GM12892 (cell line): ENCODE measurements at places on chromosomes 2 and 18.

GRCh38 chr18:433298-433697, 67.2 kb downstream of the COLEC12 start:
- no peak for DNase-seq

GRCh38 chr2:145530653-145531052, 1010.7 kb upstream of the ZEB2 start:
- DNase-seq = no peak

- DNase-seq = no peak
These were observed 142.0 kb upstream of the GAREM1 start for GRCh38 chr18:32612651-32613050.

GRCh38 chr18:2655954-2656236, 369 bp downstream of the SMCHD1 start:
- DNase-seq = peak; percentile 29

GRCh38 chr2:224333726-224334482, 68.0 kb downstream of the FAM124B start:
- no peak for DNase-seq

DNA sequence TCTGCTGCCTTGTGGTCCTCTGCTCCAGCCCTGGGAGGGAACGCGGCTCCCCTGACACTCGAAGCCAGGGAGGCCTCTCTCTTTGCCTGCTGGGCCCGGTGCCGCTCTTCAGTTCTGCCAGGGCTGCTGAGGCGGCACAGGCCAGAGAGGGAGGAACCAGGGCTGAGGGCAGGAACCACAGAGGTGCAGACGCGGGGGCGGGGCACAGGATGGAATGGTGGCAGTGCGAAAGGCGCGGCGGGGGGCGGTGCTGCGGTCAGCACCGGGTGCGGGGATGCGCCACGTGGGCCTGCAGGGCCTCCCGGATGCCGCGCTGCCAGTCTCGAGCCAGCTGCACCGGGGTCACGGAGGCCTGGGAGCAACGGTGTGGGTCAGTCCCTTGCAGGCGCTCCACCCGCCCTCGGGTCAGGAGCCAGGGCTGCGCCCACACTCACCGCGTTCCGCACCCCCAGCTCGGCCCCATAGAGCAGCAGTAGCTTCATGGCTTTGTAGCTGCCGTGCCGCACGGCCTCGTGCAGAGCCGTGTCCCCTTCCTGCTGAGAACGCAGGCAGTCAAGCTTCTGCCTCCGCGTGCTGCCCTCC, 4.4 kb downstream of the ANKRD23 start:
- DNase-seq = no peak

GRCh38 chr18:59996370-59996966, 96.7 kb downstream of the PMAIP1 start:
- DNase-seq = no peak

DNA sequence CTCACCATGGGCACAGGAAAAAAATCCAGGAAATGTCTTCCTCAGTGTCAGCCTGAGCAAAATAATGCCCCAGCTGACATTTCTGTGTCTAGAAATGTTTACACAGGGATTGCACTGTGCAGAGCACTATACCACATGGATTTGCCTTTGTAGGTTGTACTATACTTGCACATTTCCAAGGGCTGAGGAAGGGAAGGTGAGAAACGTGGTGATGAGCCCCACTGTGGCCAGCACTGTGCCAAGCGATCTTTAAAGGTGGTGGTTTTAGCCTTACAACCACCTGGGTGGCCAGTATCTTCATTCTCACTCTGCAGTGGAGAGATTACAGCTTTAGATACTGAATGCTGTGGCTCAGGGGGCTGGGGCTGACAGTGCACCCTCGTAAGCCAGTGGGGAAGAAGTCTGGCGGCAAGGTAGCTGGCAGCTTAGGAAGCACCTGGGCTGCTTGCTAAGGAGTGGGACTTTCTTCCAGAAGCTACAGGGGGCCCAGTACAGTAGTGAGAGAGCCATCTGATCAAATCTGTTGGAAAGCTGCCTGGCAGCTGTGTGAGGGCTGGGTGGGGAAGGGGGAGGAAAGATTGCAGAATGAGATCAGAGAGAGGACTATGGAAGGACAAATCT, 81.4 kb upstream of the MSH2 start:
- DNase-seq = no peak

DNA sequence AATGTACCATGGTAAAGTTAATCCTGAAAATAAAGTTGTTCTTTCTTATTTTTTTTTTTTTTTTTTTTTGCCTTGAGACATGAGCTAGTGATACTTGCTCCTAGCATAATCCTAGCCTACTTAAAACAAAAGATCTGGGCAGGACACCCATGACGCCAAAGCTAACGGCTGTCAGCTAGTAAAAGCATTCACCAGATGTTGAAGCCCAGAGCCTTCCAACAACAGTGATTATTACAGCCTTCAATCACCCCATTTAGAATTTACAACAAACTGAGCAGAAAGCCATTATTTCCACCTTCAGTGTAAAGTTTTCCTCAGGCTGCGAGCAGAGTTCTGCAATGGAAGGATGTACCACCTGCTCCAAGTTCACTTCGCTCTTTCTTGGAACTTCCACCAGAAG, 259.5 kb downstream of the SP3 start:
- DNase-seq = no peak

DNA sequence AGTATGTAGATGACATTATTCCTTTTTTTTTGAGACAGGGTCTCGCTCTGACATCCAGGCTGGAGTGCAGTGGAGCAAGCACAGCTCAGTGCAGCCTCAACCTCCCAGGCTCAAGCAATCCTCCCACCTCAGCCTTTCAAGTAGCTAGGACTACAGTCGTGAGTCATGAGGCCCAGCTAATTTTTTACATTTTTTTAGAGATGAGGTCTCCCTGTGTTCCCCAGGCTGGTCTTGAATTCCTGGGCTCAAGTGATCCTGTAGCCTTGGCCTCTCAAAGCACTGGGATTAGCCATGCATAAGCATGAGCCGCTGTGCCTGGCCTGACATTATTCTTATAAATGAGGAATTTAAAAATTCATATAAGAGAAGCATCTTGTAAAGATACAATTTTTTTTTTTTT, 86.9 kb downstream of the FAM117B start:
- no peak for DNase-seq

- no peak for DNase-seq
These were observed 121.2 kb downstream of the LYPD6 start for GRCh38 chr2:149451417-149452165.

DNA sequence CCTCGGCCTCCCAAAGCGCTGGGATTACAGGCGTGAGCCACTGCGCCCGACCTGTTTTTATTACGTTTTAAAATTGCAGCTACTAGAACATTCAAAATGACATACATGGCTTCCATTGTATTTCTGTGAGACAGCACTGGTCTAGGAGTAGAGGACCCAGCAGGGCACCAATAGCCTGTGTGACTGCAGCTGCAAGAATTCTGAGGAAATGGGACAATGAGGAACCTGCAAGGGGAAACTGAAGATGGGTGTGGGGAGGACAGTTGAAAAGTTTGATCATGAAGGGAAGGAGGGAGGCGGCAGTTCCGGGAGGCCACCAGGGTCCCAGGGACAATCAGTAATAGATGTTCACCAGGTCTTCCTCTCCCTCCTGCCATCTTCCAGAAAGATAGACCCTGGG, 13.9 kb upstream of the DNPEP start:
- no peak for DNase-seq

GRCh38 chr2:12110074-12110473, 363.6 kb downstream of the LPIN1 start:
- DNase-seq = no peak

DNA sequence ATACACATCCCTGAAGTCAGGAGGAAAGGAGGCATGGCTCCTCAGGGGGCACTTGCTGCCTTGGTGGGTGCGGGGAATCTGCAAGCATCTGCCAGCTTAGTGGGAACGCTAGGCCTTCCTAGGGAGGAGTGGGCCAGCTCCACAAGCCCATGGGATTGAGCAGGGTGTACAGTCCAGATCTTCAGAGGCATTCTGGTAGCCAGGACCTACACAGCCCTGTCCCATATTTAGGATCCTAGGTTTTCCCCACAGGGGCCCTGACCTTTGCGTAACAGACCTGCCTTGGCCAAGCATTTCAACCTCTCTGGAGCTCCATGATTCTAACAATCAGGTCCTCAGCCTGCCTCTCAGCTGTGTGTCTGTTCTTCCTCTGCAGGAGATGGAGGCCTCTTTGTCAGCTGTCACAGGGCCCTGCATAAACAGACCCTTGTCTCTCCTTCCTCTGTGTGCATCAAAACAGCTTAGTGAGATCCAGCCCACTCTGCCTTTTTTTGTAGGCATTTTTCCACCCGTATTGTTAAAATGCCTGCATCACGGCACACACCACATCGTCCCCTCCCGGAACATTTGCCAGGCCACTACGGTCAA, 140.2 kb upstream of the NDUFV2 start:
- DNase-seq = no peak

DNA sequence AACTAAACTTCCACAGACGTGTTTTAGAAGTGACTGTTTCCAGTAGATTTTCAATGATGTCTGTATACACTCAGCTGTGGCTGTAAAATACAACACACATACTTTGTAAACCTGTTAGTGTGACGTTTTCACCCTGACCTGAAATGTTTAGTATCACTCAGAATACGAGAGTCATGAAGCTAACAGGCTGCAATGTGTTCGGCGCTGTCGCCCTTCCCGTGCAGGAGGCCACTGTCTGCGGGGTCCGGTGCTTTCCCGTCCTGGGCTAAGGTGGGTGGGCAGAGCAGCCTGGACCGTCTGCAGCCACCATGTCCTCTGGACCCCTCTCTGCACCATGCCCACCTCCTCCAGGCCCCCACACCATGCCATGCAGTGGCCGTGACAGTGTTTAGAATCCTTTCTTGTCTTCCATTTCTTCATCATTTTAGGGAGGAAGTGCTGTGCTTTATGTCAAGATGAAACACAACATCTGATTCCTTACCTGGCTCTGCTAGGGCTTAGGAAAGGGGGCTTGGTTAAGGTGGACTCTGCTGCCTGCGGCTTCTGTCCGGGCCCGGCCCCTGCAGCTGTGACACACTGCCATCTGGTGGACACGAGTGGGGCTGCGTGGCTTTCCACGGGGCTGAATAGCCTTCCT, 53.8 kb upstream of the RBM44 start:
- peak; percentile 69 for DNase-seq

DNA sequence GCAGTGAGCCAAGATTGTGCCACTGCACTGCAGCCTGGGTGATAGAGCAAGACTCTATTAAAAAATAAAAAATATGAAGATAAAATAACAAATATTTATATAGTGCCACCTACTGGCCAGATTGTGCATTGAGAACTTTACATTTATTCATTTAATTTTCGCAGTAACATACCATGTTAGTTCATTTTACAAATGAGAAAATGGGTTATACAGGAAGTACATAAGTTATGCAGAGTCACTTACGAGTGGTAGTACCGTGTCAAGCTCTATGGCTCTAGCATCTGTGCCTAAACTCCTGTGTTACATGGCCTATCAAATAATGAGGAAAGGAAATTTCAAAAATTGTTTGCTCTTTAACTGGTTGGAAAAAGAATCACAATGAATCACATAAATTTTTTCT, 27.9 kb downstream of the RIF1 start:
- no peak for DNase-seq

DNA sequence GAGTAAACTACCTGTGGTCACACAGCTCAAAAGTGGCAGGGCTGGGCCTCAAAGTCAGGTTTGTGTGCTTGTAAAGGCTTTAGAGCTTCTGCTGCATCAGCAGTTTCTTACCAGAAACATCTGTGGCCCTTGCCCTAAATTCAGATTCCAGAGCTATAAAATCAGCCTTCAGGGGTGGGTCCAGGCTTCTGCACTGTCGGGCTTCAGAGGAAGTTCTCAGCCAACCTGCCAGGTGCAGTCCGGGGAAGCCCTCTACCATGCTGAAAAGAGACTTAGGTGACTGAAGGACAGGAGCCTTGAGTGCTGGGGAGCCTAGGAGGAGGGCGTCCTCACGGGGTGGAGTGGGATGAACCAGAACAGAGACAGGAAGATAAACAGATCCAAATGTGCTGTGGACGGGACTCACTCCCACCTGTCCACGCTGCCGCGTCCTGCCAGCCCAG, 69.9 kb upstream of the HS6ST1 start:
- no peak for DNase-seq

DNA sequence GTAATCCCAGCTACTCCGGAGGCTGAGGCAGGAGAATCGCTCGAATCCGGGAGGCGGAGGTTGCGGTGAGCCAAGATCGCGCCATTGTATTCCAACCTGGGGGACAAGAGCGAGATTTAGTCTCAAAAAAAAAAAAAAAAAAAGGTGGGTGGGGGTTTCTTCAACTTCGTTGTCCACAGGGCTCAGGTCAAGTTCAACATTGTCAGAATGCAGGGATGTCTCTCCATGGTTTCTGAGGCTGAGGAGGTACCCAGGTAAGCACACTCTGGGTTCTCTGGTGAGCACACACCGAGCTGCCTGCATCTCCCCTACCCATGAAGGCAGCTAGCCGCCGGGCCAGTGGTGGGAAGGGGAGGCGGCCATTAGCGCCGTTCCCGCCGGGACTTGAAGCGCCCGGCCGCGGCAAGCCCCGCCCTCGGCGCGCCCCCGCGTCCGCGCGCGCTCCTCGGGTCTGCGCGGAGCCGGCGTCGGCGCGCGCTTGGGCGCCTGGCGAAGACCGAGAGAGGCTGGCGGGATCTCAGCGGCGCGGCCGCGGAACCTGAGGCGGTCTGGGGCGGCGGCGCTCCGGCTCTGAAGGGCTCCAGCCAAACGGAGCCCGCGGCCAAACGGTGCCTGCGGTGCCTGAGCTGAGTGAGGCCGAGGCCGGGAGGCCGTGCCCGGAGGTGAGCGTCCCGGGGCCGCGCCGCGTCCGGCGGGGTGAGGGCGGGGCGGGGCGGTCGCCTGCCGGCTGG, at the start of gene UBXN2A:
Gene UBXN2A, plus strand, starts transcription at position 477 of the 731 bp plus-strand sequence. CDS start 17,852 bp downstream, outside the sequence.
- DNase-seq = peak; percentile 78

DNA sequence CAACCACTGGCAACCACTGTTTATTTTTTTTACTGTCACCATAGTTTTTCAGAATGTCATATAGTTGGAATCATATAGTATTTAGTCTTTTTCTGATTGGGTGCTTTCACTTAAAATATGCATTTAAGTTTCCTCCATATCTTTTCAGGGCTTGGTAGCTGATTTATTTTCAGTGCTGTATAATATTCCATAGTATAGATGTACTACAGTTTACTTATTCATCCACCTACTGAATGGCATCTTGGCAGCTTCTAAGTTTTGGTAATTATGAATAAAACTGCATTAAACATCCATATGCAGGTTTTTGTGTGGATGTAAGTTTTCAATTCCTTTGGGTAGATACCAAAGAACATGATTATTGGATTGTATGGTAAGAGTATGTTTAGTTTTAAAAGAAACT, 23.0 kb downstream of the CFAP221 start:
- no peak for DNase-seq

GRCh38 chr2:144240656-144241339, 279.1 kb downstream of the ZEB2 start:
- DNase-seq = no peak

DNA sequence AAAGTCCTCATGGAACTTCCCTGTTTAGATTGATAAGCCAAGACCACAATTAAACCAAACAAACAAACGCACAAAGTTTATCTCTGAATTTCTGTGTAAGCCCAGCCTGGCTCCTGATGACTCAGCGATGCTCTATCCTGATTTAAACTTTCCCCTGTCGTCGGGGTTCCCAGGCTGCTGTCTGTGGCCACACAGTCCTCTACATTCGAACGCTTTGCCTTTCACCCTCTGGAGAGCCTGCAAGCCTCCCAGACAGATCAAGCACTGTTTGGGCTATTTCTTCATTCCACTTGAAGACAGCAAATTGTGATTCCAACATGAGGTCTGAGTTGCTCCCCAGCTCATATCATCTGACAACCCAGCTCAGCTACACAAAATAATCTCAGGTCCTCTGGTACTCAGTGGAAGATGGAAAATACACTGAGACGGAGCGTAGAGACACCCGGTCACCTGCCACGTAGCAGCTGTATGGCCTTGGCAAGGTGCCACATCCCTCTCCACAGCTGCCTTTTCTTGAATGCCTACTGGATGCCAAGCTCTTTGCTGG, 51.2 kb downstream of the CYRIA start:
- DNase-seq = no peak
